ENCODE measurements at places on chromosomes 16 and 17. TPM values are rescaled to one million over a fixed set of nuclear protein-coding genes. Genes with fewer than 3 reads are reported as not detected.

DNA sequence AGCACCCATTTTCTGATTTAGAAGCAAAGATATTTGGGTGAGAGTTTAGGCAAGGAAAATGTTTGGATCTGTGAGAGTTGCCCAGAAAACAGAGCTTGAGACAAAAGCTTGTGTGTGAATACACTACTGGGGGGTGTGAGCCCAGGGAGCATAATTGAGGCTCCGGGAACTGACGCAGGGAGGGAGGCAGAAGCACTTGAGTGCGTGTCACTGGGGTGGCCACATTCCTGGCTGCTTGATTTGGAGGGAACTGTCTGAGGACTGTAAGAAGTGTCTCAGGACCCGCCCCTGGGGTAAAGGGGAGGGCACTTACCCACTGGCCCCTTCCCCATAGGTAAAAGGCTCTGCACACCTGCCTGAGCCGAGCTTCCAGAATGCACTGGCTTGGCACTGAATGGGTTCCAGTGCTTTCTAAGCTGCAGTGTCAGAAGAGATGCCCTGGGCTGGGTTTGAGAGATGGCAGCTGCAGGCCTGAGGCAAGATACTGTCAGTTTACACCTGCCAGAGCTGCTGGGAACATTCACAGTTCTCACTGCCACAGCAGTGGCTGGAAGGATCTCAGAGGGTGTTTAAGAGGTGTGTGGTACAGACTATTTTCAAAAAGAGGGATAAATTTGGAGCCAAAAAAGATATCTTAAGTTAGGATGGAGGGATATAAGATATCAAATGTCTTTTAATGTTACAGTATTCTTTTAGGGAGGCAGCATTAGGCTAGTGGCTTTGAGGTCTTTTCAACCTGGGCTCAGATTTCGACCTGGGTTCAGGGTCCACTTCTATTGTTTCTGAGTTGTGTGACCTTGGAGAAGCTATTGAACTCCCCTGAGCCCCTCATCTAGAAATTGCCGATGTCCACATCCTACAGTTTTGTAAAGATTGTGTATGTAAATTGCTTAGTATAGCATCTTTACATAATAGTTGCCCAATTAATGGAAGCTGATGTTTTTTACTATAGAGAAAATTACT lies 6.9 kb upstream of the TEX2 start:
- DNase-seq = no peak

GRCh38 chr16:85849388-85849787 lies 49.6 kb upstream of the IRF8 start:
- DNase-seq = no peak

STXBP4 gene
- total RNA-seq = 23.6 TPM

JPH3 gene
- 3.1 TPM for total RNA-seq

ALOX12 gene
- total RNA-seq = not detected

Data from umbilical cord (tissue), 2 donors.